ENCODE measurements at places on chromosomes 4 and X.

- DNase-seq = no peak
Measured at GRCh38 chr4:150206954-150207353, 128.7 kb downstream of the DCLK2 start.

DNA sequence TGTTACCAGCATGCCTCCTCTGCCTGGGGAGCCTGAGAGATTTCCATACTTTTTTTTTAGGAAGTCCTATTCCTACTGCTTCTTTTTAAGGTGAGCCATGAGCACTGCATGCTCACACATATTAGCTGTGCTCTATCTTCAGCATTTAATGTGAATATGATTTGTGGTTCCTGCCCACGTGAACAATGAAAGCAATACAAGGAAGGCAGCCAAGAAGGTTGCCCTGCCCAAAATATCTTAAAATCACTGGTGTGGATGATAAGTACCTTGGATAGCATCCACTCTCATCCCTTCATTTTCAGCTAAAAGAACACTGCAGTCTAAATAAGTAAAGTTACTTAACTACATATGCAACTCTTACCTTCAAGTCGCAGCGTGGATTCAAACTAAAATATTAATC is 607.5 kb downstream of the PACRGL start:
- DNase-seq = no peak

GRCh38 chr4:180160195-180160983 is 2082.8 kb upstream of the TENM3 start:
- DNase-seq = no peak

- DNase-seq = no peak
Measured at GRCh38 chrX:7709845-7710244, 133.1 kb upstream of the VCX start.

GRCh38 chrX:85111347-85111746 is 107.7 kb downstream of the APOOL start:
- peak; percentile 9 for DNase-seq

- DNase-seq = no peak
Measured at GRCh38 chr4:3199653-3200422, 49.1 kb upstream of the MSANTD1 start.

- DNase-seq = peak; percentile 53
Measured at GRCh38 chrX:15497865-15498264, 2.7 kb upstream of the BMX start.

DNA sequence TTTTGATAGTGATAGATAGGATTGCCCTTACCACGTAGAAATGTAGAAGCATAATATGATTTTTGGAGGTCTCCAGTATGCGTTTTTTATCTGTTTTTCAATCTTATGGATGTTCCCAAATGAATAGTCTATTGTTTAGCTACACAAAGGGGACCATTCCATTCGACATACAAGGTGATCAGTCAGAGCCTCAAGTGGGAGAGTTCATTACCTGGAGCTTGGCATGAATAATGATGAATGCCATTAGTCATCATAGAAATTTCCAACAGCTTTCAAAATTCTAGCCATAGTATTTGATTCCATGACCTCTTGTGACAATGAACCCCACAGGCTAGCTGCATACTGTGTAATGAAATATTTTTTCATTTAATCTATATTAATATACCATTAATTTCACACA is 123.6 kb downstream of the PDHA2 start:
- DNase-seq = no peak
